ENCODE measurements at places on chromosomes 5 and 9.

GRCh38 chr9:69474821-69475220 is 149.8 kb downstream of the ENTREP1 start:
- H3K27me3 ChIP-seq, result no peaks in the 10 kb centered on the region
- H3K27ac ChIP-seq, result no peak overlapping the region
- H3K4me1 ChIP-seq, result peaks cover 10% of the 10 kb centered on the region
- no peaks in the 10 kb centered on the region for H3K36me3 ChIP-seq
- H3K4me3 ChIP-seq, result no peak overlapping the region
- DNase-seq, result no peak

DNA sequence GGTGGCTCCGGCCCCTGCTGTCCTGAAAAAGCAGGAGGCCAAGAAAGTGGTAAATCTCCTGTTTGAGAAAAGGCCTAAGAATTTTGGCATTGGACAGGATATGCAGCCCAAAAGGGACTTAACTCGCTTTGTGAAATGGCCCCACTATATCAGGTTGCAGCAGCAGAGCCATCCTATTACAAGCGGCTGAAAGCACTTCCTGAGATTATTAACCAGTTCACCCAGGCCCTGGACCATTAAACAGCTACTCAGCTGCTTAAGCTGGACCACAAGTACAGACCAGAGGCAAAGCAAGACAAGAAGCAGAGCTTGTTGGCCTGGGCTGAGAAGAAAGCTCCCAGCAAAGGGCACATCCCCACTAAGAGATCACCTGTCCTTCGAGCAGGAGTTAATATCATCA is 89.7 kb downstream of the MLLT3 start:
- no peak overlapping the region for H3K27ac ChIP-seq
- H3K4me3 ChIP-seq, result no peak overlapping the region
- no peaks in the 10 kb centered on the region for H3K4me1 ChIP-seq
- no peaks in the 10 kb centered on the region for H3K27me3 ChIP-seq
- H3K36me3 ChIP-seq, result no peaks in the 10 kb centered on the region

DNA sequence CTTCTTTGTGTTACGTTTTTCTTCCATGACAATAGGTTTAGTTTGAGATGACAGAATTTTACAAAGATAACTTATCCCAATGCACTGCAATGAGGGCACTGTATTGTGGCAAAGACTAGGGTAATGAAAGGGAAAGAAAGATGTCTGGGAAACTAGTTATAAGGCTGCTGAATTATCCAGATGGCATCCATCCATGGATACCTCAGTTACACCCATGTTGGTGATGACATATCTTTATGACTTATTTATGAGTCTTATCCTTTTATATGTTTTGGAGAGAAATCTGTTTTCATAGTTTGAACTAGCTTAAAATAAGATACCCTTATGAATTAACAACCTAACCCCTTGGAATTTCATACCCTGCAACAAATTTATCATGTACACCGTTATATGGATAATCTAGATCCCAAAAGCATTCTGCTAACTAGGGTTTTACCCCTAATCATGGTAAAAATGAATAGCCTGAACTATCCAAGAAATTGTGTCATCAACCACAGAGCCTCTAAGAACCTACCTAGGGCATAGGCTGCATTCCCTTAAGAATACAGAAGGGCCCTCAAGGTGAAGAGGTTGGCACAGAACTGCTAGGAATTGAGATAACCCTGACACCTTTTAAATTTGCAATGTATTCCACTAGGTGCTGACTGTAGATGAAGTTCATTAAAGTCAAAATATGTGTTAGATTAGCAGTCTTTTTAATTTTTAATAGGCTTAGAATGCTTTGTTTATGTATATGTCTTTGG is 49.5 kb upstream of the RORB start:
- H3K4me3 ChIP-seq, result no peak overlapping the region
- H3K4me1 ChIP-seq, result no peaks in the 10 kb centered on the region
- no peaks in the 10 kb centered on the region for H3K27me3 ChIP-seq
- no peak overlapping the region for H3K27ac ChIP-seq

DNA sequence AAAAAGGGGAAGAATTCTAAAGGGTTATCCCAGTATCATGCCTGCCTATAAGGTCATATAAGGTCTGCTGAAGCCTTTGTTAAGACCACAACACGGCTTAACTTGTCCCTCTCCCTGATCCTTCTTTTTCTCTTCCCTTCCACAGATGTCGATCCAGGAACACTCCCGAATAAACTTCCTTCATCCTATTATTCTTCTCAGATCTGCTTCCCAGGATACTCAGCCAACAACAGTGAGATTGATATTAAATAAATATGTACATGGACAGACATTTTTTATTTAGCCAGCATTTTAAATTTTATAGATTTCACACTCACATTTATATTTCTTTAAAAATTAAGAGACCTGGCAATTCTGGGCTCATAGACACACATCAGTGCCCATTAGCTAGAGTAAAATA is 44.1 kb downstream of the DPYSL3 start:
- no peak overlapping the region for H3K27ac ChIP-seq
- no peak for DNase-seq
- no peaks in the 10 kb centered on the region for H3K4me1 ChIP-seq
- H3K4me3 ChIP-seq, result no peak overlapping the region

- no peaks in the 10 kb centered on the region for H3K27me3 ChIP-seq
- peaks cover 2% of the 10 kb centered on the region for H3K4me1 ChIP-seq
- no peak overlapping the region for H3K4me3 ChIP-seq
- no peaks in the 10 kb centered on the region for H3K36me3 ChIP-seq
- no peak overlapping the region for H3K27ac ChIP-seq
Measured at GRCh38 chr9:77827104-77827784, 179.1 kb upstream of the GNA14 start.

DNA sequence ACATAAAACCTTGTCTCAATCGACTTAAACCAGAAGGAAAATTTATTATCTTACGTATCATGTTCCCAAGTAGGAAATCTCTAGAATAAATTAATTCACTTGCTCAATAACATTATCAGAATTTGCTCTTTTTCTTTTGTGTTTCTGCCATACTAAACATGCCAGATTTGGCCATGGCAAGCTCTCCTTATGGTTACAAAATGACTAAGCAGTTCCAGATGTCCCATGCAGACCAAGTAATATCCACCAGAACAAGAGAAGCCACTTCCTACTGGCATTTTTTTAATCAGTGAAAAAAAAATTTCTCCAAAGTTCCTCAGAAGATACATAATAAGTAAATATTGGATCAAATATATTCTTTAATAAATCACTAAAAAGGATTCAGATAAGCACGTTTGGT is 25.2 kb upstream of the ADAMTS6 start:
- H3K36me3 ChIP-seq, result no peaks in the 10 kb centered on the region
- DNase-seq, result no peak
- no peaks in the 10 kb centered on the region for H3K27me3 ChIP-seq
- H3K27ac ChIP-seq, result no peak overlapping the region
- H3K4me3 ChIP-seq, result no peak overlapping the region
- H3K4me1 ChIP-seq, result no peaks in the 10 kb centered on the region

GRCh38 chr9:6702707-6703106 is 55.1 kb upstream of the KDM4C start:
- no peaks in the 10 kb centered on the region for H3K27me3 ChIP-seq
- H3K27ac ChIP-seq, result no peak overlapping the region
- DNase-seq, result no peak
- no peaks in the 10 kb centered on the region for H3K36me3 ChIP-seq
- H3K4me1 ChIP-seq, result no peaks in the 10 kb centered on the region
- H3K4me3 ChIP-seq, result no peak overlapping the region

DNA sequence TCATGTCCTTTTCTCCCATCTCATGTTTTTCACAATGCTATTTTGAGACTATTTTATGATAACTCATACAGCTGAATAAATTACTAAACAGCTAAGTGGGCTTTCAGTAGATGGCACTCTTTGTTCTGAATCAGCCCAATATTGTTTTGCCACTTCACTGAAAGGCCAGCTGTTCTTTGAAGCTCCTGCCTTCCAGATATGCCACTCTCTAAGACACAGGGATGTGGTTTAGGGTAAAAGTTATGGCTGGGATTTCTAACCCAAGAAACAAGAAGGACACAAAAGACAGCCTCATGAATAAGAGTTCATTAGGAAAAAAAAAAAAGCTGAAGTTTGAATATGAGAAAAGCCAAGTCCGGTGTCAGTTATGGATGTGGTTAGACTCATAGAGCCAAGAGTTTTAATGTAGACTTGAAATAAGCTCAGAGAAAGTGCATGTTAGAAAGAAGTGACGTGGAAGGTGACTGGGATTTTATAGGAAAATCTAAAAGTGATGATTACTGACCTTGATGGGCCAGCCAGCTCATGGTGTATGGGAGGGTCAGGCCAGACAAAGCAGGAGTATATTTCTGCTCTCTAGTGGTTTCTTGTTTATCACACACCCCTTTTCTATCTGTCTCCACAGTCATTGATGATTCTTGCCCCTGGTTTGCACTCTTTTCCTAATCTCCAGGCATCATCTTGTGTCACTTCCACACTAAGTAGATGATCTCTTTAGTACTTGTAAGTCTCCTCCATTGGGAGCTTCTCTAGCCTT is 488.5 kb downstream of the NR2F1-AS1 start:
- H3K4me1 ChIP-seq, result no peaks in the 10 kb centered on the region
- no peak overlapping the region for H3K4me3 ChIP-seq
- no peak for DNase-seq
- no peaks in the 10 kb centered on the region for H3K36me3 ChIP-seq
- no peak overlapping the region for H3K27ac ChIP-seq

GRCh38 chr5:143355710-143356109 is 47.8 kb downstream of the NR3C1 start:
- H3K27me3 ChIP-seq, result no peaks in the 10 kb centered on the region
- DNase-seq, result peak; percentile 20
- peaks cover 12% of the 10 kb centered on the region for H3K4me1 ChIP-seq
- H3K36me3 ChIP-seq, result no peaks in the 10 kb centered on the region
- peak overlapping the region; percentile 2 for H3K27ac ChIP-seq

GRCh38 chr5:36078430-36078829 is 11.7 kb upstream of the UGT3A2 start:
- no peaks in the 10 kb centered on the region for H3K36me3 ChIP-seq
- no peaks in the 10 kb centered on the region for H3K27me3 ChIP-seq
- no peak overlapping the region for H3K4me3 ChIP-seq

DNA sequence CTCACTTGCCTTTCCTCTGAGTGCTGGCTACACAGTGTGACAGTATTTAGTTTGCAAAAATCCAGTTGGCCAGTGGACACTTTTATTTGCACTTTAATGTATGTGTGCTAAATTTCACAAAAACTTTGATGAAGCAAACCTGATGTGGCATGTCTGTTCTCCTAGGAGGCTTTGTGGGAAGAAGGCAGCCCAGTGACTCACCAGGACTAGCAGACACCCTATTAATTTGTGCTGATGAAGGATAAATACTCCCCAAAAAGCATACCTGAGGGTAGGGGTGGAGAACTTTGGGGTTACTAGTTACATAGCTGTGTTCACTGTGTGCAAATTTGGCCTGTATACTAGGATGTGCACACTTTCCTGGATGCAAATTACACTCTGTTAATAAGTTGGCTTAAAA is 39.3 kb upstream of the IPPK start:
- no peaks in the 10 kb centered on the region for H3K27me3 ChIP-seq
- H3K27ac ChIP-seq, result no peak overlapping the region
- no peaks in the 10 kb centered on the region for H3K4me1 ChIP-seq
- no peak for DNase-seq

DNA sequence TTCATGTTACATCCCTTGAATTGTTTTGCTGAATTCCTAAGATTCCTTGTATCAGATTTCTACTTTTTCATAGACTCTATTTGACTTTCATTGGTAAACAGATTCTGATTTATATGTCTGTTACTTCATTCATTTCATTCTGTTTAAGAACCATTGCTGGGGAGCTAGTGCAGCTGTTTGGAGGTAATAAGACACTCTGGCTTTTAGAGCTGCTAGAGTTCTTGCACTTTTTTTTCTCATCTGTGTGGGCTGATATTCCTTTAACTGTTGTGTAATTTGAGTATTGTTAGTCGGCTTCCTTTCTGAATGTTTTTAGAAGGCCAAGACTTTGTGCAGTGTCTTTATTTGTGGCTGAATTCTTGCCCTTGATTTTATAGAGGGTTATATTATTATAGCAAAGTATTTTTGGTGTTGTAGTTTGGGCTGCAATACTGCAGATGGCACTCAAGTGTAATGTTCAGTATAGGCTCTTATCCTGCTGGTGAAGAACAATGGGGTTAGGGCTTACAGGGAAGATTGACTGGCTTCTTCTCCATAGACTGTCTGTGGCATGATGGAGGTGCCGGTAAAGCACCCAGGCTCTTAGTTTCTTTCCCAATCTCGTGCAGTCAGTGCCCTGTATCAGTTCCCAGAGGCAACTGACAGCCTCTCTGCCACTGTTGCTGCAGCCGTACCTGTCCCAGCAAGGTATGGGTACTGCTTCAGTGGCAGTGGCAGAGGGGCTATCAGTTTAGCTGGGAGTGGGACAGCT is 162.2 kb downstream of the OXCT1 start:
- no peak for DNase-seq
- H3K4me3 ChIP-seq, result no peak overlapping the region
- no peak overlapping the region for H3K27ac ChIP-seq
- H3K27me3 ChIP-seq, result no peaks in the 10 kb centered on the region

DNA sequence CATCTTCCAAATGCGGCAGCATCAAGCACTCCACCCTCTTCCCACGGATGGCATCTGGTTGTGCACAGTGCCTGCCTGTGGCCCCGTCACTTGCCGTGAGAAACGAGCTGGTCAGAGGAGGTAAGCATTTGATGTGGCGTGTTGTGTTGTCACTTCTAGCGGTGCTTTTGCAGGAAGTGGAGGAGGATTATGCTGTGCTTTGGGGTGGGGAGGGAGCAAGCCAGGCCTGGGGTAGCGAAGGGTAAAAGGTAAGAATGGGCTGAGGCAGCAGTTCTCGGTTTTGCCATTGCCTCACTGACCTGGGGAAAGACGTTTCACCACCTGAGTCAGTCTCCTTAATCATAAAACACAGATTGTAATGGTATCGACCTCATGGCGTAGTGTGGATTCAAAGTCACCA is 2.3 kb upstream of the POMT1 start:
- no peaks in the 10 kb centered on the region for H3K27me3 ChIP-seq
- no peak overlapping the region for H3K27ac ChIP-seq
- peaks cover 17% of the 10 kb centered on the region for H3K4me1 ChIP-seq
- H3K36me3 ChIP-seq, result peaks cover 37% of the 10 kb centered on the region

GRCh38 chr5:144549580-144549979 is 378.9 kb downstream of the KCTD16 start:
- no peak overlapping the region for H3K4me3 ChIP-seq
- peaks cover 5% of the 10 kb centered on the region for H3K4me1 ChIP-seq
- H3K27ac ChIP-seq, result no peak overlapping the region
- no peaks in the 10 kb centered on the region for H3K27me3 ChIP-seq

GRCh38 chr5:81800797-81801196 is 49.9 kb upstream of the SSBP2 start:
- no peaks in the 10 kb centered on the region for H3K4me1 ChIP-seq
- no peaks in the 10 kb centered on the region for H3K36me3 ChIP-seq
- no peak overlapping the region for H3K27ac ChIP-seq
- no peak overlapping the region for H3K4me3 ChIP-seq

GRCh38 chr5:168318240-168318639 is 26.8 kb downstream of the WWC1 start:
- H3K4me3 ChIP-seq, result no peak overlapping the region
- no peak for DNase-seq
- no peaks in the 10 kb centered on the region for H3K36me3 ChIP-seq
- no peak overlapping the region for H3K27ac ChIP-seq
- no peaks in the 10 kb centered on the region for H3K27me3 ChIP-seq

GRCh38 chr5:31382051-31382878 is 149.6 kb downstream of the DROSHA start:
- DNase-seq, result no peak
- H3K4me3 ChIP-seq, result no peak overlapping the region
- H3K36me3 ChIP-seq, result no peaks in the 10 kb centered on the region
- H3K4me1 ChIP-seq, result no peaks in the 10 kb centered on the region
- H3K27me3 ChIP-seq, result no peaks in the 10 kb centered on the region

- H3K27ac ChIP-seq, result no peak overlapping the region
- no peaks in the 10 kb centered on the region for H3K4me1 ChIP-seq
- H3K36me3 ChIP-seq, result peaks cover 16% of the 10 kb centered on the region
- DNase-seq, result no peak
Measured at GRCh38 chr9:114631166-114631565, 20.1 kb downstream of the TMEM268 start.

- H3K27ac ChIP-seq, result no peak overlapping the region
- no peaks in the 10 kb centered on the region for H3K27me3 ChIP-seq
- H3K4me3 ChIP-seq, result no peak overlapping the region
Measured at GRCh38 chr5:150570333-150570732, 62.4 kb downstream of the NDST1 start.

Measured in thyroid gland (tissue), 4 donors.